ENCODE measurements at places on chromosomes 3 and 15.

DNA sequence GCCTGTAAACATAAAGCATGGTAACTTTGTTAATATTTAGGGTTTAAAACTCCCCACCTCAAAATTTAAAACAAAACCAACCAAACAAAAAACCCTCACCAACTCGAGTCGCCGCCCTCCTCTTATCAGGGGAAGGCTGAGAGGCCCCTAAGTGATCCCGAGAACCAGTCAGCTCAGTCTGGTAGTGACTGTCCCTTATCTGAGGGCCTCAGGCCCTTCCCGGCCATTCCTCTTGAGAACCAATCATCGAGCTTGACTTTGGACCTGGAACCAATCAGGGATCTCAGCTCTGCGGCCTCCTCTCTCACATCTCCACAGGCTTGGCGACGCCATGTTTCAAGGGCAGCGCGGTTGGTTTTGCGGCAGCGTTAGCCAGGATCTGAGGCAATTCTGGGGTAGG, at the start of gene TERB2:
TERB2 (plus strand) TSS at position 300 of the 400 bp plus-strand sequence; CDS start at position 332, 32 bp downstream.
- no peak for DNase-seq

DNA sequence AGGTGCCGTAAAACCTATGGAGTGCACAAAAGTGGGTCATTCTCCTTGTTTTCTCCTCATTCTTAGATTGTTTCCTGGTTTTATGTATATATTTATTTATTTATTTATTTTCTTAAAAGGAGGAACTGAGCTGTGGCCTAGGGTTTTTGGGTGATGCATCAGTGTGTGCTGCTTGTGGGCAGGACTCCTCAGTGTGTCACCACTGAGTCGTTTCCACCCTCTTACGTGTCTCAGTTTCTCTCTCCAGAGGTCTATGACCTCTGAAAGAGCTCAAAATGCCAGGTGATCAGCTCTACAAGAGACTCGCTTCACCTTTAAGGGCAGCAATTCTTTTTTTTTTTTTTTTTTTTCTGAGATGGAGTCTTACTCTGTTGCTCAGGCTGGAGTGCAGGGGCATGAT, 72.9 kb downstream of the CD200 start:
- no peak for DNase-seq

GRCh38 chr3:58696093-58696492, 29.5 kb upstream of the FAM3D start:
- no peak for DNase-seq

DNA sequence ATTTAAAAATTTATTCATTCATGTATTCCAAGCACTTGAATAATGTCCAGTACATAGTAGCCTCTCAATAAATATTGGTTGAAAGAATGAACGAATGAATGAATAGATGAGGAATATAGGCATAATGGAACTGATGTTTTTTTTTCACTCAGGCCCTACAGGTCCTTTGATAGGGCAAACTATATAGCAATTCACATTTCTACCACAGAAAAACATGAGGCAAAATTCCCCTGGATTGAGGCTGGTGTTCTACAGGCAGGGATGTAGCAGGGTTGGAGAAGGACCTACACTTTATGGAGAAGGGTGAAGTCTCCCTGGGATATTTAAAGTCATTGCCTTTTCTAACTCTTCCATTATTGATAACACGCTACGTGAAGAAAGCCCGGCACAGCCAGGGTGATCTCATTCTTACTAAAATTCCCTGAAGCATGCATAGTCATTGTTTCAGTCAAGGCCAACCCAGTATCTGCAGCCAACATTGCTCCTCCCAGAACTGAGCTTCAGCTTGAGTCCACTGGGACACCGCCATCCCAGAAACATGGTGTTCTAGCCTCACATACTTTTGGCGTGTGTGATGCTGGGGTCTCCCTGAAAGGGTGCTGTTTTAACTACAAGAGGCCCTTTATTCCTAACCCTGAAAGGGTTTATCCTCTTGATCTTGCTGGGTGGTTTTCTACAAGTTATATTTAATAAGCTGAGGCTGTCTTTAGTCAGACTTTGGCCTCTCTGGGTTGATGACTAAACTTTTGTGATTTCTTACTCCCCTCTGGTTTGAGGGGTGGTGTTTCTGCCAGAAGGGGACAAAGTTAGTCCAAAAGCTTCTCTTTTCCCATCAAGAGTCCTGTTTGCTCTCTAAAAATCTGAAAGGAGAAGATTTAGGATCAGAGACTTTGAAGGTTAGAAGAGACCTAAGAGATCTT, 25.9 kb upstream of the FBN1 start:
- peak; percentile 79 for DNase-seq

- DNase-seq, result no peak
Measured at GRCh38 chr3:133757701-133758567, 11.7 kb downstream of the TF start.

DNA sequence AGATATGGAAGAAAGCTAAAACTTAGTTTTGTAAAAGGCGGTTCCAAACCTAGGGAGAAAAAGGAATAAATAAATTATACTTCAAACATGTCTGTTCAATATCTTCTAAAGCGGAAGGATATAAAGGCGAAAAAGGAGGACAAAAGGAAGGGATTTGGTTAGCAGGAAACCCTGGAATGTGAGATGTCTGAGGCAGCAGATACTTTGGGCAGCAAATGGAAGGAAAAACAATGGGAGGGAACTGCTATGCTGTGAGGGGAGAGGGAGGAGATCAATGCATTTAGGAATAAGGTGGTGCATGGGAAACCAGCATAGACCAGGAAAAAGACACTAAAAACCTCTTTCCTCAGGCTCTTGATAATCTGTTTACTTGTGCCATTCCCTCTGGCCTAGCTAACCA, 120.8 kb downstream of the DNAH12 start:
- DNase-seq, result no peak

GRCh38 chr3:186021673-186022362, 84.0 kb upstream of the TRA2B start:
- DNase-seq, result peak; percentile 80

DNA sequence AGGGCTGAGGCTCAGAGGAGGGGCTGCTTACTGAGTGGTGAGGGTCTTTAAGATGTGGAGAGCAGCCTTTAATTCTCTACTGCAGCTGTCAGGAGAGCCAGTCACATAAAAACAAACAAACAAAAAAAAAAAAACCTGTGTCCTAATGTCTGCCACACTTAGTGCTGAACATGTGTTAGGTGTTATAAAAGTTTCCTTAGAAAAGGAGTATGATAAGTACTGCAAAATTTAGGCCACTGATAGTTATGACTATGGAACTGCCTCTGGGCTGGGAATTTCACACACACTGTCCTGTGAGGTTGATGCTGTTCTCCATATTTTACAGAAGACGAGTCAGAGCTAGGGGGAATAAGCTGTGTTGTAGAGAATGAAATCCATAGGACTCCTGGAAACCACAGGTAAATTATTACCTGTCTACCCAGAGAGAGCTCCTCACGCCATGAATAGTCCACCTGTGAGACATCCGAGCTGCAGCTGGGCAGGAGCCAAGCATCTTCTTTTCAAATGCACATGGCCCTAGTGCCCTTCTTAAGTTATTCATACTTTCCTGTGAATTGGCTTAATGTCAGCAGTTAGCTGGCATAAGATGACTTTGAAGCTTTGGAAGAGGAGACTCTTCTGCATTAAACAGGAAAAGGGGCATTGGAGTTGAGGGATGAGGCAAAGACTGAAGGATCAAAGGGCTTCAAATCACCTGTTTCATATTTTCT, 34.5 kb upstream of the SKOR1 start:
- no peak for DNase-seq

GRCh38 chr3:87077355-87077754, 86.4 kb upstream of the VGLL3 start:
- DNase-seq, result no peak

GRCh38 chr3:347581-347980, 151.0 kb downstream of the CHL1 start:
- DNase-seq, result no peak

GRCh38 chr3:84772841-84773240, 185.9 kb upstream of the CADM2 start:
- DNase-seq, result no peak

DNA sequence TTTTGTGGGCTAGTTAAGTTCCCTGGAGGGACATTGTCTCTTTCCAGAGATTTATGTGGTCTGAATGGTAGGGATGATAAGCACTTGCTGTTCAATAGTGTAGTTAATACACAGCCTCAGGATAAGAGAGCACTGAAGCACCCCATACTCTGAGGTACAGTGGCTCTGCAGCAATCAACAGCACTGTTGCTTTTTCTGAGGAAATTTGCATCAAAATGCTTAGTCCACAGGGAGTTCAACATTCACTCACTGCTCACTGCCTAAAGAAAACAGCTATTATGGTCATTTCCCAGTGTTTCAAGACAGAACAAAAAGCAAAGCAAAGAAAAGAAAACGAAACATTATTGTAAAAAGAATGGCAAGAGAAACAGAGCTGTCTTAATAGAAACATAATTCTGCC, 441.9 kb downstream of the PLOD2 start:
- no peak for DNase-seq

DNA sequence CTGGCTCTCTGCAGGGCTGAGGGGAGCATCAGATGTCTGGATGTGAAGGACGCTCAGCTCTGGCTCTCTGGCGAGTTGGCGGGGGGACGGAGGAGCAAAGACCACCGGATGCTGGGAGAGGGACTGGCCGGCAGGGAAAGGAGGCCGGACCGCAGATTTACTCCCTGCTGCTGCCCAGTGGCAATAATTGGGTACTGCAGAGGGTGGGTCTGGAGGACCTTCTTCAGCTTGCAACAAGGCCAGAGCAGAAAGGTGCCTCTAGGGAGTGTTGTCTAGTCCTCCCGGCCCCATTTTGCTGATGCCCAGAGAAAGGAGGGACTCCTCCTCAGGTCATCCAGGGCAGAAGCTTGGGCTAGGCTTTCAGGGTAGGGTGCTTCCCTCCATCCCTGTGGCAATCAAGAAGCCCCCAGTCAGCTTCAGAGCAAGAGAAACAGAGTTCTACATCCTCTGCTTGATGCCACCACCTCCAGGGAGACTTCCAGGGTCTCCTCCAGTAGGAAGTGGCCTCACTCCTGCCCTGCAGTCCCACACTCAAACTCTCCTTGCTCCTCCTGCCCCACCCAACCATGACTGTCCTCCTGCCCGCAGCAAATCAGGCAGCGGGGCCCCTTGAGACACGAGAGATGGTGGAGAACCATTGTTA, 20.3 kb upstream of the CSPG4 start:
- no peak for DNase-seq

DNA sequence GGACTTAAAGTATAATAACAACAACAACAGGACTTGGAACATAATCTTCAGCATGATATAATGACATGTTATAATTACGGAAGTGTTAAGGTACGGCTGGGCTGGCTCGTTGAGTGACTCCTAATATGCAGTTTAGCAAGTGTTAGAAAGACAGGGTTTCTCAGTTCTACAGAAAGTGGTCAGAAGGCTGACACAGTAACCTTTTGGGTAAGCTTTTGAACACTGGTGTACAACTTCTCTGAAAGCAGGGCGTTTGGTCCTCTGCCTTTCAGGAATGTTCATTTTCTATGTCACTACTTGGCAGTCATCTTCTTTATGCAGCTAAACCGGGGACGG, 133.3 kb upstream of the SLC2A2 start:
- no peak for DNase-seq

- DNase-seq, result peak; percentile 63
Measured at GRCh38 chr3:33980252-33980651, 181.8 kb downstream of the PDCD6IP start.

GRCh38 chr3:71425491-71426071, 157.9 kb downstream of the FOXP1 start:
- DNase-seq, result peak; percentile 83

DNA sequence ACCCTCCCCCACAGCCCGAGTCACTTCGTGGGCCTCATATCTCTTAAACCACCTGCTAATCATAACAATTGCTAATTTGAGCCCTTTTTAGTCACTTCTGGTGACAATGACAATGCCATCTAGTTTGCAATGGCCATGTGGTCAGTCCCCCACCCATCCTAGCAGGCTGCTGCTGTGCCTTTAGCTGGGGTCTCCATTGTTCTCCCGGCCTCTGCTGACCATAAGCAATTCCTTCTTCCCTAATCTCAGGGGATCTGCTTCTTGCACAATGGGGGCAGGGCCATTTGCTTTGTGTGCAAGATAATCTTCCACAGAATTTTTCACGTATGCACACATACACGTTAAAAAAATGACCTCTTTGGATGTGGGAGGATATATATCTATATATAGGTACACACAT, 406.1 kb upstream of the ONECUT1 start:
- no peak for DNase-seq

DNA sequence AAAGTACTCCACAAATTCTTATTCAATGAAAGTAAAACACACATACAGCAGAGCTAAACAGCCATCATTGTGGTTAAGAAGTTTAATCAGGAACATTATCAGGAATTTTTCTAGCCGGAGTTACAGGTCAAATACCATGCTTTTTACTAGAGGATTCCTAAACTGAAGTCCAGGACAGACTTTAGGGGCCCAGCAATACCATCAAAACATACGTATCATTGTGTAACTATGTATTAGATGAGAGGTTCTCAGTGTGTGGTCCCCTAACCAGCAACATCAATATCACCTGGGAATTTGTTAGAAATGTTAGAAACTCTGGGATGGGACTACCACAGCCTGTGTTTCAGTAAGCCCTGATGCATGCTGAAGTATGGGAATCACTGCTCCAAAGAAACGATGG, 404.2 kb upstream of the IL12A start:
- no peak for DNase-seq

- no peak for DNase-seq
Measured at GRCh38 chr3:38039899-38040261, 872 bp downstream of the DLEC1 start.

- no peak for DNase-seq
Measured at GRCh38 chr15:53759411-53759931, at the start of gene WDR72. Gene WDR72 (minus strand): TSS chr15:53759663. CDS start chr15:53733149, 26,514 bp downstream.

- DNase-seq, result peak; percentile 3
Measured at GRCh38 chr3:3170998-3171397, 8.5 kb downstream of the CRBN start.

DNA sequence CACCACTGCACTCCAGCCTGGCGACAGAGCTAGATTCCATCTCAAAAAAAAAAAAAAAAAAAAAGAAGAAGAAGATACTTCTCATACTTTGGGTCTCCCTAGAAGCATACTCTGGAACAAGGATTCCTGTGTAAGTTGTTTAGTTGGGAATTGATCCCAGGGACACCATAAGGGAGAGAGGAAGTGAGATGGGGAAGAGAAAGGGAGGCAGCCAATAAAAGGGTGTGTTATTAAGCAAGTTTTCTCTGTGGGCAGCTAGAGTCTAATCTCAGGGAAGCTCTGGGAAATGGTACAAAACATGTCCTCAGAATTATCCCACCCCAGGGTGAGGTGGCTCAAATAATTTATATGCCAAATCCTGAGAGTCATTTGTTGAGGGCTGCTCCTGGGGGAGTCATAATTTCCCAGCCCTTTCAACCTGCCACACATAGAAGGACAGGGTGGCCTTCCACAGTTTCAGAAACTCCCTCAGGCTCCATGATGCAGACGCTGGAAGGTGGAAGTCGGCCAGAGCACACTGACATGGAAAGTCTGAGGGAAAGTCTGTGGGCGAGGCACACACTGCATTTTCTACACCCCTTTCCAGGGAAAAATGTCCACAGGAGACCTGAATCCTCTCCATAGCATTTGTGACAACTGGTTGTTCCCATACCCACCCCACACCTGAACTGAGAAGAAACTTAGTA, 86.4 kb upstream of the SLC4A7 start:
- no peak for DNase-seq

DNA sequence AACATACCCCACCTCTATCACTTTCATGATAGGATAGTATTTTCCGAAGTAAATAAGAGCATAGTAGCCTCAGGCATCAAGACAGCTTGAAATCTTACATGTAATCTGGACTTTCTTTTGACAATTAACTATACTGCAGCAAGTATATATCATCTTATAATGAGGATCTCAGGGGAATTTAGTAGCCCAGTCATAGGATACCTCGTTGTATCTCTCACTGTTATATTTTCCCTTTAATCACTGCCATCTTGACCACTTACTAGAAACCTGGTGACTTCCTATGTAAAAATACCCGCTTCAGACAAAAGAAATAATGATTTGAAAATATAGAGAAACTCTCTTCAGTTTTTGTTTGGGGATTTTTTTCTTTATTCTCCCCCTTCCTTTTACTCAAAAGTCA, 88.2 kb downstream of the SERPINI1 start:
- DNase-seq, result no peak

Data from fibroblast of skin of left quadriceps (primary cell).